Umbilical cord (tissue), 2 donors: ENCODE measurements at places on chromosomes 7 and 10. TPM values are rescaled to one million over a fixed set of nuclear protein-coding genes. Genes with fewer than 3 reads are reported as not detected.

RPS24 gene
- total RNA-seq = 3,243 TPM

DNA sequence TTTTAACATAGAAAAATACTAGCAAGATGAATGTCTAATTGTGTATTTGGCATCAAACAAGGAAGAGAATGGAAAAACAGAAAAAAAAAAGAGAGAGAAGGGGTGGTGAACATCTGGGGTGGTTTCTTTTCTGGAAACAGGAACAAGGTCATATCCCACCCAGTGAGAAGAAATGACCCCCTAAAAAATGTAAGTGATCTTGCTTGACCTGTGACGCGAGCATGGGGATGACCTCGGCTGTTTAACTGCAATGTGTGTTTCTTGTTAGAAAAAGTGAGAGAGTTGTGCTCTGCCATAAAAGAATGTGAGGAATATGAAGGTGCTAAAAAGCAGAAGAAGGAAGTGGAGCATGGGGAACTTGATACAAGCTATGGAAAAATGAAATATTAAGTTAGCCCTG is 258.5 kb downstream of the AGMO start:
- no peak for DNase-seq

DNA sequence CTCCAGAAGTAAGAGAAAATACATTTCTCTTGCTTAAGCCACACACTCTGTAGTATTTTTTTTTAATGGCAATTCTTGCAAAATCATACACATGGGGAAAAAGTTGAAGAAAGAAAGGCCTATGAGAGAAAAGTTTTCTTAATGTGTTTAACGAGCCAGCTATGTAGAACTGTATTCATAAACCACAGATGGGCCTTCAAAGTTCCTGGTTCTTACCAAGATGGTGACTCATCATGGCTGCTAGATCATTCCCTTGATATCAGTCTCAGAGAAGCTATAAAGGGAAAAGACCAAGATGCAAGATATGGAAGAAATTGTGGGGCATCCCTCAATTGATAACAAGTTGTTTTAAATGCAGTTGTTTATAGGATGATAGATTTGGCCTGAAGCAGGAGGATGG is 992.7 kb upstream of the MBL2 start:
- no peak for DNase-seq

DNA sequence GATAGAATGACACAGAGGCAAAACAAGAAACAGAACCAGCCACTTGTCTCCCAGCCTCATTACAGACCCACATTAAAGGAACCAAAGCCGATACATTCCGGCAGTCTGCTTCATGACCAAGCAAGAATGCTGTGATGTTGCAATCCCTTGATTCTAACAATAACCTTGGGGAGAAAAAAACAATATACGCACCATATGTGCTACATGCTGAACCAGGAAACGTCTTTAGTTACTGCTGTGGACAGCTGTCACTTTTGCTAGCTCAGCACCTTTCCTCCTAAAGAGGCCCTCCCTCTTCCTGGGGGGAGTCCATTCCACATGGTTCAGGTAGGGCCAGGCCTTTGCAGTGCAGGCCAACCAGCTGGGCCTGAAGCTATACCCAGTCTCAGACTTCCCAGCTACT is 79.1 kb downstream of the PRTFDC1 start:
- DNase-seq = peak; percentile 83

C10orf105 gene
- total RNA-seq = 0.48 TPM

DNA sequence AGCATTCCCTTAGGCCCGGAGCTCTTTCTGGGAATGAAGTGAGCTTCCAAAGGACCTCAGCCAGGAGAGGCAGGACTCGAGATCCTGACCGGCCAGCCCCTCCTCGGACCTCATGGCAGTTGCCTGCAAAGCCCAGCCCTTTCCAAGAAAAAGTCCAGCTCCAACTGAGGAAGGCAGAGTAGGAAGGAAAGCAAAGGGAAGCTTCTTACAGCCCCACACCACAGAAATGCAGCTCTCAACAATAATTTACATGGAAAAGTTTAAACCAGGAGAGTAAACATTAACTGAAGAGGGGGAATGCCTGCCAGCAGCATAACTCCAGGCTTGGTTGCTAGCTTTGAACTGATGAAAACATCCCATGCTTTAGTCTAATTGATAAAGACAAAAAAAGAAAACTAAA is 153.9 kb upstream of the PFKP start:
- peak; percentile 66 for DNase-seq

DNA sequence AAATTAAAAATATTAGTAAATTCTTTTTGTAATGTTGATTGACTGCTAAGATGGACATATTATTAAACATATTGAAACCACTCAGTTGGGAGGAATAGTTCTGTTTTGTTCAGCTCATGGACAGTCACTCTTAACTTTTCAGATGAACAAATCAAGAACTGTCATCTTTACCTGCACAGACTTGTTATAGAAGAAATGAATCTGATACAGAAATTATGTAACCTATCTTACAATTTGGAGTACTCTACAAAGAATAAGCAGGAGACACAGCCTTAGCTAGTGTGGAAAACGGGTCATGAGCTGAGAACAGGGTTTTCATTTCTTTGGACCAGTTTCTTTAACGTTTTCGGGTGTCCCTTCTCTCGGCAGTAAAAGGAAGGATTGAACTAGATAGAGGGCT is 1.2 kb upstream of the ANLN start:
- no peak for DNase-seq

SPDYE6 gene
- not detected for total RNA-seq

- peak; percentile 63 for DNase-seq
Observed at GRCh38 chr7:29839302-29839701, 33.0 kb downstream of the WIPF3 start.

CDCA7L gene
- 36.4 TPM for total RNA-seq

GRCh38 chr10:114624951-114625780 is 32.9 kb downstream of the ABLIM1 start:
- no peak for DNase-seq

GRCh38 chr7:49894543-49894942 is 121.1 kb downstream of the VWC2 start:
- DNase-seq = no peak

SLC26A5 gene
- total RNA-seq = not detected

DNA sequence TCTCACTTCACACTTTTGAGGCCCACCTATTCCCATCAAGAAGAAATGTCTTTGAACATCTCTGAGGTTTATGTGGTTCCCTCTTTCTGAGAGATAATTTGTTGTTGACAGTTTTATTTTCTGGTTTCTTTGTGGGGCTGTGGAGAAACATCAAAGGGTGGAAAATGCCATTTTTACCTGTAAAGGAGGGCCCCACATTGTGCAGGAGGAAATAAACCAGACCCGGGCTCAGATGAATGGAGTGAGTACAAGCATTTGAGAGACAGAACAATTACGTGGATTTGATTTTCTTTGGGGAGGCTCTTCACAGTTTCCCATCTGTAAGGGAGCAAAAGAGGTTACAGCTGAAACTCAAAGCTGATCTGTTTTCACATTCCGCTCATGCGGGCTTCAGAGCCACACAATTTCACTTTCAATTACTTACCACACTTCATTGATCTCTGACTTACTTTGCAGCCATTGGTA is 29.8 kb downstream of the ITPRIP start:
- DNase-seq = no peak

SSC4D gene
- not detected for total RNA-seq

DNA sequence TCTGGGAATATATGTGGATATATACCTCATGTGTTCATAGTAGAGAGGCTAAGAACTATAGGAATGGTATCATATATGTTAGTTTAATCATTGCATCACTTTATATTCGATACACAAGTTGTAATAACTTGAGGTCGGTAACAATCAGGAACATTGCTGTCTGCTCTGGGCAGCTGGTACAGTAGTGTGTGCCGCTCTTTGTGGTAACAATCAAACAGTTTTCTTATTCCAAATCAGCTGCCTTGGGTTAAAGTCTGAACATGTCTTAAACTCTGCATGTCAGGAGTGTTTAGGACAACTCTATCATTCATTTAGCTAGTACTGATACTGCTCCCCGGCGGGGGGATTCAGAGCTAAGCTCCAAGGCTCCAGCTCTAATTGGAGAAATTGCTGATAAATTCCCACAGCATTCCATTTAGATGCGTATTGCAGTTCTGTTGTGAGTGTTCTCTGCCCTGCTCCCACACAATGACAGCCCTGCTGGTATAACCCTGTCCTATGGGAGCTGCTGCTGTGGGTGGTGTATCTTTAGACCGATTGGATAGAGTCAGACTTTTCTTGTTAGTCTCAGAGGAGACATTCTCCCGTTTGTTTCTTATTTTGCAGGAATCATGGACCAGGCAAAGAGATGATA is 707.5 kb upstream of the FZD8 start:
- peak; percentile 81 for DNase-seq

GRCh38 chr10:117259279-117259678 is 18.4 kb downstream of the SLC18A2 start:
- DNase-seq = no peak

TMEM229A gene
- total RNA-seq = 0.48 TPM

WNT16 gene
- total RNA-seq = 14.7 TPM

IDI2 gene
- 1.9 TPM for total RNA-seq

DNA sequence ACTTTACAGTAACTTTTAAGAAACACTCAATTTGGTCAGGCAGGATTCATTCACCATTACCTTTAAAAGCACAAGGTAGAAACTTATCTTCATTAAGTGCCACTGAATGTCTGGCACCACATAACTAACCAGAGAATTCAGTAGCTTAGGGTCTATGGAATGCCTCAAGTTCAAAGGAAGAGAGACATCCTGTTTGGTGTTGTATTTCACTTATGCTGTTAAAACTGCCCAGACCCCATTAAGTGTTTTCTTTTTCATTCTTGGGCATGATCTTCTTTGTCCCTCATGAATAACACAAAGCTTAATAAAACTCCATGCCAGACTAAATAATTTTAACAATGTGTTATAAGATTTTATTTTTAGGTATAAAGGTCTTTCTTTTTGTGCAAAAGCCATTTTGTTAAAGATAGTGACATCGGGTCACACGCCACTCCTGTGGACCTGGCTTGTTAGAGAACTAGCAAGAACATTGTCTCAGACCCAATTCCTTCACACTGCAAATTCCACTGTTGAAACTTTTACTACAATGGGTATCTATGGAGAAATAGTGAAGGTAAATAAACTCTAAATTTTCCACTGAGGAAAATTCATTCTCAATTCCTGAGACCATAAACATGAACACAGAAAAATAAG is 221.0 kb downstream of the TWIST1 start:
- DNase-seq = no peak

AP5Z1 gene
- total RNA-seq = 21.4 TPM
